ENCODE measurements at places on chromosomes 16 and 17.

DNA sequence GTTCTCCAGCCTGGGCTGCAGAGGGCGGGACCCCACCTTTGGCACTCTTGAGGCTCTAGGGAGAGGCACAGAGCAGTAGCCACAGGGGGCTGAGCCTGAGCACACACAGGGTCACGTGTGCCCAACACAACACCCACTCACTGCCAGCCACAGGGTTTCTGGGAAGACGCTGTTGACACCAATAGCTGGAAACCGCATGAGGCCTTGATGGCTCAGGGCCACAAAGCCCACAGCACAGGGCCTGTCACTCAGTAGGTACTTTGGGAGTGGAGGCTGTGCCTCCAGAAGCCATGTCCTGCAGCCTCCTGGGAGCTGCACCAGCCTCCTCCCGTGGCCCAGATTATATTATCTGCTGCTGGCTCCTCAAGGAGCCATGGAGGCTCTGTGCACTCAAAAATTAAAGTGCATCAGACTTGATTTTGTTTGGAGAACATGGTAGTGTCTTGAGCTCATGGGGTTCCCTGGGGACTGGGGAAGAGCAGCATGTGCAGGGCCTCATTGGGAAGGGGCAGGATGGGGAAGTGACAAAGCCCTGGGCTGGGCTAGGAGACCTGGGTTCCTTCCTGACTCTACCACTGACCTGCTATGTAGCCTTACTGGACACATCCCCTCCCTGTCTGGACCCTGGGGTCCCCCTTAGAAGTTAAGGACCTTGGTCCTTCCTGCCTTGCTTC is 12.5 kb upstream of the SREBF1 start:
- peak; percentile 28 for DNase-seq

DNA sequence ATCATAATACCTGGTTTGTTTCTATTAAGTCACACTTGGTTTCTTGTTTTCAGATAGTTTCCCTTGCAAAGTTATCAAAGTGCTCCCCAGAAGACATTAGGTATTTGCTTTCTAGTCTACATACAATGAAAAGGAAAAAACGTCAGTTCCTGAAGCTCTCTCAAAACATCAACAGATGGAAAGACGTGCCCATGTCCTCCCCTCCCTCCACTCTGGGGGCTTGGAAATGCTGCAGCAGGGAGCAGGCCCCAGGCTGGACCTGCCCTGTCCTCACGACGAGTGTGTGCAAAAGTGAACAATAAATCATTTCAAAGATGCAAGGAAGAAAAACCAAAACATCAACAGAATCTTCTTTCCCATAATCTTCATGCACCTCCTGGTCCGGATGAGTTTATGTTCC is 118.5 kb downstream of the USP22 start:
- DNase-seq: no peak

- no peak for DNase-seq
Measured at GRCh38 chr16:81448154-81449131, 3.8 kb downstream of the CMIP start.

- DNase-seq: no peak
Measured at GRCh38 chr17:40963838-40964237, 2.9 kb downstream of the KRT39 start.

Data from activated T-helper 1 cell treated with anti-CD3 and anti-CD28 coated beads, Interleukin-2, amount 50 U/mL, for 16 hours (primary cell).